ENCODE measurements at places on chromosomes 6 and 20.

GRCh38 chr6:92132457-92132856, 1286.9 kb downstream of the EPHA7 start:
- DNase-seq: no peak

DNA sequence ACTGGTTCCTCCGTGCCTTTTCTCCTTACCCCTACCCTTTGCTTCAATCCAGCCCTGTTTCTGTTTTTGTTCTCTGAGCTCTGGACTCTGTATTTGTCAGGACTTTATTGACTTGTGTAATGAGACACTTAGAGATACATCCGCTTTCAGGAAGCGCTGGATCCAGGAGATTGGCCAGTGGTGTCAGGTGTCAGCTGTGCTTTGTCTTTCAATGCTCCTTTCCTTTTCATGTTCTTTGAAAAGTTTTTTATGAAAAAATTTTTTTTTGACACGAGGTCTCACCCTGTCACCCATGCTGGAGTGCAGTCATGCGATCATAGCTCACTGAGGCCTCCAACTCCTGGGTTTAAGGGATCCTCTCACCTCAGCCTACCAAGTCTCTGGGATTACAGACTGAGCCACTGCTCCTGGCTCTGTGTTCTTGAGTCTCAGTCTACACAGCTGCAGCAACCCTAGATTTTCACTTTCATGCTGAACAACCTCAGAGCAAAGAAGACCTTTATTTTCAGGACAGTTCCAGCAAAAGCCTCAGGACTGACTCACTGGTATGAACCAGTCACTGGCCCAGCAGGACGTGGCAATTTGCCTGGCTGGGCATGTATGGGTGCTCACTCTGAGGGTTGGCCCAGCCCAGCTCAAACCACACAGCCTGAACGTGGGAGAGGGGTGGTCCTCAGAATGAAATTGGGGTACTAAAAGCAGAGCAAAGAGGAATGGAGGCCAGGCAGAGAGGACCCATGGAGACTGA, 108.5 kb downstream of the DHX35 start:
- no peak for DNase-seq

- DNase-seq: no peak
Observed at GRCh38 chr6:105458551-105458950, 55.7 kb upstream of the PREP start.

GRCh38 chr6:88381289-88381642, 215.1 kb upstream of the CNR1 start:
- DNase-seq: no peak

DNA sequence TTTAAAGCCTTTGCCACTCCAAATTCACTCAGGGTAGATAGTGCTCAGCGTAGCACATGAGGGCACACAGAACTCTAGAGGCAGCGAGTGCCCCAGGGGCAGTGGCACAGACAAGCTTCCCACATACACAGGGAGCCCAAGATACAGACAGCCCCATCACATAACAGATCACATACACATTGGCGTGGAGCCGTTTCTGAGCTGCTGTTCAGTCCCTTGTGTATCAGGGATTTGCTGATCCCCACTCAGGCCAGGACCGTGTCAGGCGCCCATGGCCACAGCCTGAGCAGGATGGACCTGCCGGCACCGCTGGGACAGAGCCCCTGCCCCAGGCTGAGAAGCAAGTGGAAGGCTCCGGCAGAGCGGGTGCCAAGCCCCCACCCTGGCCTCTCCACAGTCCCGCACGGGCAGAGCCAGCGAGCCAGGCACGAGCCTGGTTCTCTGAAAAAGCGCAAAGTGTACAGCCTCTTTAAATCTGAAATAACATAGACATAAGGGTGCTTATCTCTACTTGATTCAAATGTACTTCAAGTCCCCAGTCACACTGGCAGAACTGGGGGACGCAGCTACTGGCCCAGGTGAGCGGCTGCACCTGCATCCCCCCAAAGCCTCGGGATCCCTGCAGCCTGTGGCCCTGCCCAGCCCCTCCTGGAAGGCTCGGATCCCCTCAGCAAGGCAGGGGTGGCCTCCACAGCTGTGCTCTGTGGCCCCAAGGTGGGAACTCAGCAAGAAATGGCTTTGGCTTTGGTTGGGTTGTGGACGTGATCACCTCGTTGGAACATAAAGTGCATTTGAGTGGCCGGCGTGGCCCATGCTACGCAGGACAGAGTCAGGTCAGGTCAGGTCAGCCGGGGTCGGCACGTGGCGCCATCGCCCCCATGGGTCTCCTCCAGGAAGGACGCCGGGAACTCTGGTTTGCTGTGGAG, 231.3 kb downstream of the ERMARD start:
- DNase-seq: no peak

DNA sequence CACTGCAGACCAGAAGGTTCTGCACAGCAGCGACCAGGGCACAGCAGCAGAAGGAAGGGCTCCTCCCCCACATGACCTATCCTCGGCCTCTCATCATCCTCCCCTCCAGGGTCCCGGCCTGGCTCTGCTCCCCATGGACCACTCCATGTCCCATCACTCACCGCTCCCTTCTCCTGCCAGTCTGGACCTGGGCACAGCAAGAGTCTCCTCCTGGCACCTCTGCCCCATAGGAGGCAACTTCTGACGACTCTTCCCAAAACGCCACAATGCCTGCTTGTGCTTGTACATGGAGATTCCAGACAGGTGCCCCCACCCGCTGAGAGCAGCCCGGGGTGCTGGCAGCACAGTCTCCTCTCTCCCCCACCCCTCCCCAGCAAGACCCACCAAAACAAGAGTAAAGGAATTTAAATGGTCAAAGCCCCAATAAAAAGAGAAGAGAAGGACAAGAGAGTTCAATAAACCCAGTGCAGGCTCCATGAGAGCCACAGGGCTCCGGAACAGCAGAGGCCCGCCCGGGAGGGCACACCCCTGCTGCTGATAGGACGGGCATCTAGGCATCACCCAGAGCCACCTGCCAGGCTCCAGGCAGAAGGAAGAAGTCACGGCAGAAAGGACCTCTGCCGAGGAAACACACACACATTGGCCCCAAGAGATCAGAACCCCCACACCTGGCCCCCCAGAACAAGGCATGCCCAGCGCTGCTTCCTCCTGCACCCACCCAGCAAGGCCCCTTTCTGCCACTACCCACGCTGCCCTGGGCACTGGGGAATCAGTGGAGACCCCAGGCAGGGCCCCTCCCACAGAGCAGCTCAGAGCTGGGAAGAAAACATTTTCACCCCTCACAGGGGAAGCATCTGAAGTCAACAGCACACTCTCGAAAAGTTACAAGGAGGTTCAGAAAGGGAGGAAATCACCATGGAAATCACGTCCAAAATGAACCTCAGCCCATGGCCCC, 15.2 kb downstream of the TAF4 start:
- DNase-seq: no peak

- no peak for DNase-seq
Observed at GRCh38 chr6:32685603-32686002, 19.1 kb upstream of the HLA-DQB1 start.

DNA sequence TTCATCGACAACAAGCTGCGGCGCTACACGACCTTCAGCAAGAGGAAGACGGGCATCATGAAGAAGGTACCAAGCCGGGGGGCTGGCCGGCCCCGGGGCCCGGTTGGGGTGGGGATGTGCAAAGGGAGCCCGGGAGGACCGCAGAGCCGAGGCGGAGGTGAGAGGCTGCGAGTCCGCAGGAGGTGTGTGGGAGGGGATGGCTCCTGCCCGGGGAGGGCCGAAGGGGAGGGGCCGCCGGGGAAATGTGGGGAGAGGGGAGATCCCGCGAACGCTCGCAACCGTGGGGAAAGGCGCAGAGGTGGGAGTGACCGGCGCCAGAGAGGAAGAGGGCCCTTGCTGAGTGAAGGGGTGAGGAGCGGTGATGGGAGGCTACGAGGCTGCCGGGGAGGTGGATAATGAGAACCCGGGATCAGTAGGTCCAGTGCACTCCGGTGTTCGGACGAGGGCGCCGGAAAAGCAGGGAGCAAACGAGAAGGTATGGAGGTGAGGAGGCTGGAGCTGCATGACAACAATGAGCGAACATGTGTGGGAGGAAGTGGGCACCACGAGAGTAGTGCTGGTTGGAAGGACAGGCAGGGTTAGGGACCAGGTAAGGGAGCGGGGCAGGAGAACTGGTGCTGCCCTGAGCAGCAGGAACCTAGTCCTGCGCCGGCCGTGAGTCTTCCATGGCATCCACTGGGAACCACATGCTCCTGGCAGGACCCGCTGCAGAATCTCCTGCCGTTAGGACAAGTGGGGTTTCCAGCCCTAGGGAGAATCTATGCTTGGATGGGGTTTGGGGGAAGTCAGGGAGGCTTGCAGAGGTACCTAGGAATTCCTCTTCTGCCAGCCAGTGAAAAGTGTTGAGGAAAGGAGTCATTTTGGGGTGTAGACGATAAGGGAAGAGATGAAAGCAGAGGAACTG, 1.3 kb downstream of the SRF start:
- DNase-seq: no peak

DNA sequence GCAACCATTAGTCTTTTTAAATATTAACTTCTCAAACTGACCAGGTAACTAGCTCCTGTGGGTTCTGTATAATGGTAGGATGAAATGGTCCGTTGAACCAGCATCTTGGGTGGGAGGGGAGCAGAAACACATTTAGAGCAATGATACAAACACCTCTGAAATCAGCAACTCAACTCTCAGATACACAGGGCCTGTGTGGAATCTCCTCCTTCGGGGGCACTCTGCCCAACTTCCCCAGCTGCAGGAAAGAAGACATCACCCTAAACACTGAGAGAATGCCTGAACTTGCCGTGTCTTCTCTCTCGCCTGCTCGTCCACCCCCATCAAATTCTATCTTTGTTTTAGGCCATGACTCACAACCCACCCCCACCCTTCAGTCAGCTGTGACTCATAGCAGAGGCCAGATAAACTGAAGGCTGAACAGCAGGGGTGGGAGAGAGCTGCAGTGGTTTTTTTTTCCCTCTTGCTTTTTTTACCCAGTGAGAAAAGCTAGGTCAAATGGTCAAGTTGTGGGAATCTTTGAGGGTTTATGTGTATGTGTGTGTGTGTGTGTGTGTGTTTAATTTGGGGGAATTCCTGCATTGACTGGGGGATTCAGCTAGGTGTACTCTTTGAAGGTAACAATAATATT, 593.4 kb upstream of the JAG1 start:
- DNase-seq: no peak

DNA sequence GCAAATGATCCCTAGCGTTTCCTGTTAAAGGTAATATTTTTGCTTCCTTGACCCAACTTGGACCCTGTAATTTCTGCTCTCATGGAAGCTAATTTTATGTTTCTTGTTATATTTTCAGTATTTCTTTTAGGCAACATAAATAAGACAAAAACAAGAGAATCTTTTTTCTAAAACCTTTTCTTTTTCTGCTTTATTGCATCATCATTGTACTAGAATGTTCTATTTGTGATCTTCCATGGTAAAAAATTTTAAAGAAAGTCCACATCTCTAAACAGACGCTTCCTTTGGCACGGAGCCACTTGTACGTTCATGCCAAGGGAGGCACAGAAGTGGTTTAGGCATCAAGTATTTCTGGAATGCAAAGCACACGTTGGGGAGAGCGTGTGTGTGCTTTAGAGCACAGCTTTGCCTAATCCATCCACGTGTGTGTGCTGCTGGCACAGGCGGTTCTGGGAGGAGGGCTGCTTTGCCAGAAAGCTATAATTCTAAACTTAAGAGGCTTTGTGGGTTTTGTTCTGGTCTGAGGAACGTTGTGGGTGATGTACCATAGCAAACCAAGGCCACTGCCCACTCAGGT, 98.3 kb downstream of the SASH1 start:
- no peak for DNase-seq

- DNase-seq: no peak
Observed at GRCh38 chr6:6844530-6844929, 256.0 kb downstream of the LY86 start.

DNA sequence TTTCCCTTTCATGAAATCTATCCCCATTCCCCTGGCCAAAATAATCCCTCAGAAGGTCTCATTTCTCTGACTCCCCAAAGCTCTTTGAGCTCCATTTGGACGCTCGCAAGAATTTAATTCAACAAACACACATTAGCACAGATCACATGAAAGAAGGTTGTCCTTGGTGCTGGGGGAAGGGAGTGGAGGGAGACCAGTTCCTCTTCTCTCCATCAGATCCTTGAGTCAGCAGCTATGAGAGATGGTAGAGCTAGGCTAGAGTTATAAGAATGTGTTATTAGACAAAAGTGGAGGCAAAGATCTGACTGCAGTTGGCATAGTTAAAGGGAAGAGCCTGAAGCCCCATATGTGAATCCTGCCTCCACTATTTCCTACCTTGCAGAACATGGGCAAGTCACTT, 184.2 kb upstream of the CDYL start:
- DNase-seq: no peak

DNA sequence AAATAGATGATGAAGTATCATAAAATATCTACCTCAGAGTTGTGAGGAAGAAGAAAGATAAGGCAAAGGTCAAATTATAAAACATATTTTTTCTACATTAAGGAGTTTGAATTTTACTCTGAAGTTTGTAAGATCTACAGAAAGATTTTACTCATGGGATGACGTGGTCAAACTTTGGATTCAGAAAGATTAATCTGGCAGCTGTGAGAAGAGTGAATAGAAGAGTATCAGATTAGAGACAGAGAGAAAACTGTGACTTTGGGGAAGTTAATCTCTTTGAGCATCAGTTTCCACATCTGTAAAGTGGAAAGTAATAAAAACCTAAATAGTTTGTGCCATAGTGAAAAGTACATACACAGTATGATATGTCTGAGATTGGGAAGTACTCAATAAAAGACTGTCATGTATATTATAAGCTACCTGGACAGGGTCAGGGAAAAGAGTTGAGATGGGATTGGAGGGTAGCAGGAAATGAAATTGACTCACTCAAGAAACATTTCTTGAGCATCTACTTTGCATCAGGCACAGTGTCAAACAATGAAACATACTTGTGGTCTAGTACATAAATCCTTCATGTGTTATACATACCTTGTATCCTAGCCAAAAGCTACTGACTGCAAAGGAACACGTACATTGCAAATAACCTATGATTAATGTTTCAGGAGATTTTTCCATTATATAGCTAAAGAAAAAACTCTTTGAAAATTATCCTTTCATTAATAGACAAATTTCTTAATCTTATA, 222.1 kb downstream of the TMEM200A start:
- DNase-seq: no peak

GRCh38 chr6:119184008-119184648, 105.7 kb upstream of the FAM184A start:
- no peak for DNase-seq

DNA sequence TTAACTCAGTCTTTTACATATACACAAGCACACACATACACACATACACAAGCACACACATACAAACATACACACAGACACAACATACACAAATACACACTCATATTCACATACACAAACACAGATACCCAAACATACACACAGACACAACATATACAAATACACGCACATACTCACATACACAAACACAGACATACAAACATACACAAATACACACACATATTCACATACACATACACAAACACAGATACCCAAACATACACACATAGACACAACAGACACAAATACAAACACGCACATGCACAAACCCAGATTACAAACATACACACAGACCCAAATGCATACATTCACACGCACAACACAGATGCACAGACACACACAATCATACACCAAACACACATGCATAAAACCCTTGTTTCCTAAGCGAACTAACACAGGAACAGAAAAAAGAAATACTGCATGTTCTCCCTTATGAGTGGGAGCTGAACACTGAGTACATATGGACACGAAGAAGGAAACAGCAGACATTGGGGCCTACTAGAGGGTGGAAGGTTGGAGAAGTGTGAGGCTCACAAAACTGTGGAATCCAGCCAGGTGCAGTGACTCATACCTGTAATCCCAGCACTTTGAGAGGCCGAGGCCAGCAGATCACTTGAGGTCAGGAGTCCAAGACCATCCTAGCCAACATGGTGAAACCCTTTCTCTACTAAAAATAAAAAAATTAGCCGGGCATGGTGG, 34.2 kb downstream of the PIM1 start:
- DNase-seq: no peak

Data from KG1 (cell line).